Neural crest cell (in vitro differentiated cells): ENCODE measurements at places on chromosomes 3 and 15. TPM values are rescaled to one million over a fixed set of nuclear protein-coding genes. Genes with fewer than 3 reads are reported as not detected.
A peak's percentile ranks its signal among the peaks of the same experiment; 100 is the strongest.

Gene SERINC4
- 0.23 and 0.35 TPM in 2 replicates for total RNA-seq

Gene MFAP1
- 41.0 TPM in 2 replicates for total RNA-seq

Gene STAC
- 0.93 and 1.3 TPM in 2 replicates for total RNA-seq

DNA sequence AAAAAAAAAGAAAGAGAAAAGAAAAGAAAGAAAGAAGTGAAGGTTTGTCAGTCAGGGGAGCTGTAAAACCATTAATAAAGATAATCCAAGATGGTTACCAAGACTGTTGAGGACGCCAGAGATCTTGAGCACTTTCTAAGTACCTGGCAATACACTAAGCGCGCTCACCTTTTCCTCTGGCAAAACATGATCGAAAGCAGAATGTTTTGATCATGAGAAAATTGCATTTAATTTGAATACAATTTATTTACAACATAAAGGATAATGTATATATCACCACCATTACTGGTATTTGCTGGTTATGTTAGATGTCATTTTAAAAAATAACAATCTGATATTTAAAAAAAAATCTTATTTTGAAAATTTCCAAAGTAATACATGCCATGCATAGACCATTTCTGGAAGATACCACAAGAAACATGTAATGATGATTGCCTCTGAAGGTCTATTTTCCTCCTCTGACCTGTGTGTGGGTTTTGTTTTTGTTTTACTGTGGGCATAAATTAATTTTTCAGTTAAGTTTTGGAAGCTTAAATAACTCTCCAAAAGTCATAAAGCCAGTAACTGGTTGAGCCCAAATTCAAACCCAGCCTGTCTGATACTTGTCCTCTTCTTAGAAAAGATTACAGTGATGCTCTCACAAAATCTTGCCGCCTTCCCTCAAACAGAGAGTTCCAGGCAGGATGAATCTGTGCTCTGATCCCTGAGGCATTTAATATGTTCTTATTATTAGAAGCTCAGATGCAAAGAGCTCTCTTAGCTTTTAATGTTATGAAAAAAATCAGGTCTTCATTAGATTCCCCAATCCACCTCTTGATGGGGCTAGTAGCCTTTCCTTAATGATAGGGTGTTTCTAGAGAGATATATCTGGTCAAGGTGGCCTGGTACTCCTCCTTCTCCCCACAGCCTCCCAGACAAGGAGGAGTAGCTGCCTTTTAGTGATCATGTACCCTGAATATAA lies 2.0 kb downstream of the B2M start:
- DNase-seq = no peak
- peak overlapping the region; percentile 100 for H3K4me3 ChIP-seq
- peaks cover 4% of the 10 kb centered on the region for H3K36me3 ChIP-seq
- no peak overlapping the region for H3K27ac ChIP-seq
- no peaks in the 10 kb centered on the region for H3K27me3 ChIP-seq

DNA sequence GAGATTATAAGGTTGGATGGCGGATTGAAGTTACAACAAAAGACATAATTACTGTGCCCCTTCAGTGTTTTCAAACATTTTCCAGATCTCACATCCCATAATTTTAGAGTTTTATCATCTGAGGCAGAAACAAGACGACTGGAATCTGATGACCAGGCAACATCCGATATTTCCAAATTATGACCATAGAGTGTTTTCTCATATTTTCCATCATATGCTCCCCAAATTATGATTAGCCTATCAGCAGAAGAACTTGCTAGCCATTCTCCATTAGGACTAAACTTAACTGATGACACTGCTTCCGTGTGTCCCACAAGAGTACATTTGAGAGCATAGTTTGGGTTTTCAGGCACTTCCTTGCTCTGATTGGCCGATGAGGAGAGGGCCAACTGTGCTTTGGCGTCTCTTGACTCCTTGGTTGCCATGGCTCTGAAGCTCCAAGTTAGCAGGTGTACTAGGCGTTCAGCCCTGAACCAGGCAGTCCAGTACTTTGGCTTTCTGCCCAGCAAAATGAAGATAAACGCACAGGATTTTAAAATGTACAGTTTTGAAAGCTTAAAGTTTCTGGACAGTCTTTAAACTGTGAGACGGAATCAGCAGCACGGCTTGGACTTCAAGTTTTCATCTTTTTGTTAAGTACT lies 638 bp downstream of the WDR5B start:
- peak overlapping the region; percentile 99 for H3K4me3 ChIP-seq
- peak overlapping the region; percentile 88 for H3K27ac ChIP-seq
- H3K36me3 ChIP-seq = no peaks in the 10 kb centered on the region

DNA sequence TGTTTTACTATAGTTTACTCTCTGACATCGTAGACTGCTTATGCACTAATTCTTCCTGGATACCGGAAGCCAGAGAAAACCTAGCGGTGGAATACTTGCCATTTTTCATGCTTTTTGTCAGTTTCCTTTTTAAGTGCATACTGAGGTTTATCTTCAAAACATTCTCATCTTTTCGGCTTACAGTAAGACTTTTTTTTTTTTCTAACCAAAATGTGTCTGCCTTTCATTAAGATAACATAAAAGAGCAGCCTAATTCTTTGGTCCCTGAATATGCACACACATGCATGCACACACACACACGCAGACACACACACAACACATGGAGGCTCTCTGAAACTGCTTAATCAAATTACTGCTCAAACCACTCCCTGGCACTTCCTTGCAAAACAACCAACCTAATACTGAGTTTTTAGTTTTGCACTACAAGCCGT lies 1.3 kb downstream of the ZNF445 start:
- H3K4me3 ChIP-seq = peak overlapping the region; percentile 98
- H3K27ac ChIP-seq = peak overlapping the region; percentile 8
- H3K4me1 ChIP-seq = peaks cover 46% of the 10 kb centered on the region
- H3K27me3 ChIP-seq = no peaks in the 10 kb centered on the region
- DNase-seq = no peak

Gene NECTIN3
- total RNA-seq = 39.8 and 40.9 TPM in 2 replicates

DNA sequence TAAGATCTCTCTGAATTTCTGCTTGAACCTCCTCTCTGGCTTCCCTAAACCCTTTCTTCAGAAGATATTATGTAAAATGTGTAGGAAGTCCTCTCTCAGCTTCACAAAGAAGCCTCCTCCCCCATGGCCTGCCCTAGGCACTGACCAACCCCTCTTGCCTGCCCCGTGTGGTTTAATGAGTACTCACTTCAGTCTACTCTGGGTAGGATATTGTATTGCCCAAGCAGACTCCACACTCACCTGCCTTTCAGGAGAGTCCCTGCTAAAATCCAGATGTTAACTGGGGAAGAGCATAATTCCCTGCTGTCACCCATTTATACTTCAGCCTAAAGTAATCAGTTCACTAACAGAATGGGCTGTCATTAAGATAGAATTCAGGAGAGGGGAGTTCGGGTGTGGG lies 2.6 kb upstream of the AGBL1 start:
- no peaks in the 10 kb centered on the region for H3K36me3 ChIP-seq
- H3K4me1 ChIP-seq = peaks cover 7% of the 10 kb centered on the region
- H3K27ac ChIP-seq = no peak overlapping the region
- H3K27me3 ChIP-seq = peaks cover 4% of the 10 kb centered on the region
- no peak overlapping the region for H3K4me3 ChIP-seq

- no peak overlapping the region for H3K27ac ChIP-seq
- peaks cover 12% of the 10 kb centered on the region for H3K4me1 ChIP-seq
- H3K4me3 ChIP-seq = no peak overlapping the region
- peaks cover 30% of the 10 kb centered on the region for H3K27me3 ChIP-seq
- DNase-seq = no peak
Observed at GRCh38 chr3:194117104-194117845, 18.7 kb upstream of the HES1 start.
